ENCODE measurements at places on chromosomes 5 and 9.

GRCh38 chr9:87581513-87581912 lies 83.8 kb downstream of the DAPK1 start:
- DNase-seq: no peak

GRCh38 chr5:127754706-127755105 lies 51.5 kb downstream of the CCDC192 start:
- DNase-seq: peak; percentile 6

DNA sequence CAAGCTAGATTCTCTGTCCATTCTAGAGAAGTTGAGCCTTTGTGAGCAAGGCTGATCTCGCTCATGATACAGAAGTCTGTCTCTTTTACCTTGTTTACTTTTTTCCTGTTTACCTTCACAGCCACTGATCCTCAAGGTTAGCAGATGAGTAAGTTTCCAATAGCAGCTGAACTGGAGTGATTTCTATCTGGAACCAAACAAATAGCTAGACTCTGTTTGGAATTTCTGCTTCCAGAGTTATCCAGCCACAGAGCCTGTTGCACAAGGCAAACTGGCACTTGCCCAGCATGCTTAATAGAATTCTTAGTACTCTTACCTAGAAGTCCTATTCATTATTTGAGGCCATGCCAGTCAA lies 12.8 kb upstream of the PANK3 start:
- DNase-seq: no peak

GRCh38 chr9:94875300-94876020 lies 149.0 kb downstream of the AOPEP start:
- DNase-seq: no peak

GRCh38 chr9:118693645-118694044 lies 675.6 kb downstream of the BRINP1 start:
- DNase-seq: no peak
